ENCODE measurements at places on chromosomes 1 and 21. TPM values are rescaled to one million over a fixed set of nuclear protein-coding genes. Genes with fewer than 3 reads are reported as not detected.

DNA sequence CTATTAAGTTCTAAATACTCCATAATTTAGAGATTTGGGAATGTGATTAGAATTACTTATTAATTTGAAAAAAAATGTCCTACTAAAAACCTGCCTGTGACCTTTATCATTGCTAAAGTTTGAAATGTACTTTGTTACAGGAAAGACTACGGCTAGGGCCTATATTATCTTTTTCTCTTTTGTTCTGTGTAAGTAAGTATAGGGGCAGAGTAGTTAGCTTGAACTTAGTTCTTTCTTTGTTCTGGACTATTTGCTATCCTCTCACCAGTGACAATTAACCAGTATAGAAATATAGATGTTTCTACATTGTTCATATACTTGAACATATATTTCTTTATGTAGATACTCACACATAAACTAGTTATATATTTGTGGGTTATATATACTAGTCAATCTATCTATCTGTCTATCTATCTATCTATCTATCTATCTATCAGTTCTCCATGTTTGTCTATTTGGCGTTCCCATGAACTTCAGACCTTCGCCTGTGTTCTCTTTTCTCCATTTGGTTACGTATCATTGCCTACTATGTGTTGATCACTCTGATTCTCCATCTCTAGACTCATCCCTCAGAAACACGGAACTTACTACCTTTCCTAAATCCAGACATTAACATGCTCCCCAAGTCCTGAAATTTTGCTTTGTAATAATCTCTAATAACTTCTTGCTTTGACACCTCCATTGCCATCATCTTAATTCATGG, 3.3 kb downstream of the PTPRC start:
- no peak for DNase-seq

GRCh38 chr21:14955936-14956520, 108.8 kb downstream of the NRIP1 start:
- DNase-seq: no peak

The RNF186 gene
- not detected for total RNA-seq

- DNase-seq: no peak
Measured at GRCh38 chr1:54977533-54978297, 2.7 kb upstream of the TMEM61 start.

GRCh38 chr21:15379776-15380175, 315.0 kb upstream of the NRIP1 start:
- DNase-seq: no peak
